ENCODE measurements at places on chromosomes 3 and 15. TPM values are rescaled to one million over a fixed set of nuclear protein-coding genes. Genes with fewer than 3 reads are reported as not detected.
A peak's percentile ranks its signal among the peaks of the same experiment; 100 is the strongest.

Gene TGM4
- not detected for total RNA-seq

Gene STX19
- total RNA-seq = not detected

Gene GPR15
- not detected for total RNA-seq

Gene ZNF774
- total RNA-seq = 2.5 TPM

DNA sequence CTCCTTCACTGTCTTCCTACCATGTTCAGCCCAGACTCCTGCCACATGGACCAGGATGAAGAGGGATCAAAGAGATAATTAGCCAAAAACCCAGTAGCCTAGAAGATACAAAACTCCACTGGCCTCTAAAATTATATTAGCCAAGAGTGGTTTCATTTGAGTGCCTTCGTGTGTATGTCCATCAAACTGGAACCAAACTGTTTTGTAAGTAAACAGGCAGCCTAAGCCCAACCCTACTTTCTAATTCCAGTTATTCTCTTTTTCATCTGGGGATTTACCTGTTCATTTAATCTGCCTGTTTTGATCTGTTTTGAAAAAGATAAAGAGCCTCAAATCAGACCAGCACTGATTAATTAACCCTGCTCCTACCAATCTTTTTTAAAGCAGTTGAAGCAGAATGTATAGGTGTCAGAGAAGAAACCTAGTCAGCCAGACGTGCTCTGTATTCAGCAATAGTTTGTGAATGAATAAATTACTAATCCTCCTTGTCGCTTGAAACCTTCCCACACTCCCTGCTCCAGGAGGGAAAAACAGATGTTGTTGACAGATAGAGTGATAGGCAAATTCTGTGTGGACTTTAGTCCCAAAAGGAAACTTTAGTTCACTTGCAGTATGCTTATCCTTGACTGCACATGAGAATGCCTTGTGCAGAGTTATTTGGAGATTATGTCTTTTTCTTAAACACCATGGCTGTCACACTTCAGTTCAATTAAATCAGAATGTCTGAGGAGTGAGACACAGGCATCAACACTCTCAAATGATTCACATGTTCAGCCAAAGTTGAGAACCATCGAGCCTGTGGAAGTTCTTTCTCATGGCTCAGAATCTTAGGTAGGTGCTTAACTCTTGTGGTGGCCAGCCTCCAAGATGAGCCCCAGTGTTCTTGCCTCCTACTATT, 55.5 kb upstream of the ZBED2 start:
- no peaks in the 10 kb centered on the region for H3K36me3 ChIP-seq
- peaks cover 3% of the 10 kb centered on the region for H3K4me1 ChIP-seq
- no peak overlapping the region for H3K27ac ChIP-seq
- H3K27me3 ChIP-seq = no peaks in the 10 kb centered on the region

- no peak overlapping the region for H3K4me3 ChIP-seq
- H3K27me3 ChIP-seq = no peaks in the 10 kb centered on the region
- DNase-seq = no peak
- H3K4me1 ChIP-seq = no peaks in the 10 kb centered on the region
- no peak overlapping the region for H3K27ac ChIP-seq
Measured at GRCh38 chr15:38883987-38884386, 319.4 kb upstream of the RASGRP1 start.

DNA sequence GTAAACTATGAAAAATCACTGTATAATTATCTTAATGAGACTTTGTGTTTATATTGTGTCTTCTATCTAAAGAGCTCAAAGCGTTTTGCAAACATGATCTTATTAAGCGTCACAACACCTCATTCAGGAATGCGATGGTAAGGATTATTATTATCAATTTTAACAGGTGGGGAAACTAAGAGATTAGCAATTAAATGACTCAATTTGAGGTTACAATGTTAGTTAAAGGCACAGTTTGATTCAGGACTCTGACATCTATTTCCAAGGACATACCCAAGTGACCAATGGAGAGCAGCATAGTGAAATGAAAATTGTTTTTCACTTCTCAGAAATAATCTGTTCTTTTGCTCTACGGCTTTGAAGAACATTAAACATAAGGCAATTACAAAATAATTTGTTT, 74.6 kb downstream of the FMN1 start:
- no peak overlapping the region for H3K27ac ChIP-seq
- no peak for DNase-seq
- H3K4me3 ChIP-seq = no peak overlapping the region
- no peaks in the 10 kb centered on the region for H3K27me3 ChIP-seq
- H3K36me3 ChIP-seq = no peaks in the 10 kb centered on the region

DNA sequence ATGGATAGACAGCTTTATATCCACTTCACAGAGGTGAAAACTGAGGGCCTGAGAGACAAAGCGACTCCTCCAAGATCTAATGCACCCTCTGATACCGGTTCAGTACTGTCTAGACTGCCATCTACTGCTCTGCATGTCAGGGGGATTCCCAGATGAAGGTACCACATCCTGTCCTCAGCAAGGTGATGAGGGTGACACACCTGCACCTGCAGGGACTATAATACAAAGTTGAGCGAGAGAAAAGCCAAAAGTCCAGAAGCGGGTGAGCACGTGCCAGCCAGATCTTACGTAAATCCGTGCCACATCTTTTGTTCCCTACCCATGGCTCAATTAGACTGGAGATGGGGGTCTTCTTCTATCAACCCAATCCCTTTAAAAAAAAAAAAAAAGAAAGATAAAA, 32.4 kb upstream of the HES1 start:
- DNase-seq = no peak
- no peaks in the 10 kb centered on the region for H3K36me3 ChIP-seq
- no peak overlapping the region for H3K4me3 ChIP-seq
- no peak overlapping the region for H3K27ac ChIP-seq

GRCh38 chr3:130081351-130081881, at the start of gene ALG1L2:
Gene ALG1L2, plus strand, starts transcription at chr3:130081831. Its CDS starts 186 bp downstream, at chr3:130082017.
- no peaks in the 10 kb centered on the region for H3K36me3 ChIP-seq
- DNase-seq = no peak
- no peaks in the 10 kb centered on the region for H3K27me3 ChIP-seq
- H3K4me1 ChIP-seq = no peaks in the 10 kb centered on the region
- no peak within 1 kb of the TSS for H3K4me3 ChIP-seq
- no peak within 1 kb of the TSS for H3K27ac ChIP-seq

DNA sequence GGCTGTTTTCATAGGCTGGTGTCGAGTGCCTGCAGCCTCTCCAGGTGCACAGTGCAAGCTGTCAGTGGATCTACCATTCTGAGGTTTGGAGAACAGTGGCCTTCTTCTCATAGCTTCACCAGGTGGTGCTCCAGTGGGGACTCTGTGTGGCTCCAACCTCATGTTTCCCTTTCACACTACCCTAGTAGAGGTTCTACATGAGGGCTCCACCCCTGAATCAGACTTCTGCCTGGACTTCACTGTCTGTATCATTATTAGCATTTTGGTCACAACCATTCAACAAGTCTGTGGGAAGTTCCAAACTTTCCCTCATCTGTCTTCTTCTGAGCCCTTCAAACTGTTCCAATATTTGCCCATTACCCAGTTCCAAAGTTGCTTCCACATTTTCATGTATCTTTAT, 1003.7 kb downstream of the MCTP2 start:
- no peaks in the 10 kb centered on the region for H3K4me1 ChIP-seq
- DNase-seq = no peak
- H3K36me3 ChIP-seq = peaks cover 15% of the 10 kb centered on the region
- H3K4me3 ChIP-seq = no peak overlapping the region
- H3K27me3 ChIP-seq = no peaks in the 10 kb centered on the region

- H3K4me1 ChIP-seq = no peaks in the 10 kb centered on the region
- no peak overlapping the region for H3K27ac ChIP-seq
- peaks cover 3% of the 10 kb centered on the region for H3K27me3 ChIP-seq
- no peak for DNase-seq
- H3K4me3 ChIP-seq = peak overlapping the region; percentile 84
Measured at GRCh38 chr3:53044371-53044710, 1.5 kb downstream of the SFMBT1 start.

- no peak for DNase-seq
- H3K4me1 ChIP-seq = no peaks in the 10 kb centered on the region
Measured at GRCh38 chr3:64837126-64837738, 149.4 kb upstream of the ADAMTS9 start.

DNA sequence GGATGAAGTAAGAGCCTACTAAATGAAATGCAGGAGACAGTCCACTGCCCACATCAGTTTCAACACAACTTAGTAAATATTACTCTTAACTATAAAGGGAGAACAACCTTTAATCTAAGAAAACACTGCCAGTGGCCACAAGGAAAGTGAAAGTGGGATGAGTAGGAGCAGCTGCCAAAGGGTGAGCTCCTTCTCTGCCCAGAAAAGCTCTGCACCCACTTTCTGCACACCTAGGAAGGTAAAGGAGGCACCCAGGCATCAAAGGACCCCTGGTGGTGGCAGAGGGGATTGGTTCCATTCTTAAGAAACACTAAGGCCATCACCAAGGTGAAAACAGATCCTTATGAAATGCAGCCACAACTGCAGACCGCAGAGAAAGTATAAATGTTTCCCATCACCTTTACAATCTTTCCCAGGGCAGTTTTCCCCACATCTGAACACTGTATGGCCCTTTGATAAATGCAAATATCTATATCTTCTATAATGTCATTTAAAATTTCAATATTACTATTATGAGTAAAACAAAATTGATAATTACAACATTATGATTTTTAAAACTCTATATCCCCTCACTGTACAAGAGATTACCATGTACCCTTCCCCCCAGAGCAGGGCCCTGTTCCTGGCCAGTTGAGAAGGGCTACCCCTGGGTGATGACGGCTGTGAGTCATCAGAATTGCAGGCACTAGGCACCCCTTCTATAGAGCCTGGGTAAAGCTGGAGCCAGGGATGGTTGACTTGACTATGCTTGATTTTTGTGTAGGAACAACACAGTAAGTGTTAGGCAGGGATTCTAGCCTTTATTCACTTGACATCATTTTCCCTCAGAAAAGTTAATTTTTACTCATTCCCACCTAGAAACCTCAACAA, 92.0 kb downstream of the SNRK start:
- peaks cover 5% of the 10 kb centered on the region for H3K4me1 ChIP-seq
- peaks cover 14% of the 10 kb centered on the region for H3K36me3 ChIP-seq
- H3K27ac ChIP-seq = no peak overlapping the region
- DNase-seq = peak; percentile 67
- no peaks in the 10 kb centered on the region for H3K27me3 ChIP-seq

Measured in H9 (cell line).